ENCODE measurements at places on chromosomes 12 and 14.

DNA sequence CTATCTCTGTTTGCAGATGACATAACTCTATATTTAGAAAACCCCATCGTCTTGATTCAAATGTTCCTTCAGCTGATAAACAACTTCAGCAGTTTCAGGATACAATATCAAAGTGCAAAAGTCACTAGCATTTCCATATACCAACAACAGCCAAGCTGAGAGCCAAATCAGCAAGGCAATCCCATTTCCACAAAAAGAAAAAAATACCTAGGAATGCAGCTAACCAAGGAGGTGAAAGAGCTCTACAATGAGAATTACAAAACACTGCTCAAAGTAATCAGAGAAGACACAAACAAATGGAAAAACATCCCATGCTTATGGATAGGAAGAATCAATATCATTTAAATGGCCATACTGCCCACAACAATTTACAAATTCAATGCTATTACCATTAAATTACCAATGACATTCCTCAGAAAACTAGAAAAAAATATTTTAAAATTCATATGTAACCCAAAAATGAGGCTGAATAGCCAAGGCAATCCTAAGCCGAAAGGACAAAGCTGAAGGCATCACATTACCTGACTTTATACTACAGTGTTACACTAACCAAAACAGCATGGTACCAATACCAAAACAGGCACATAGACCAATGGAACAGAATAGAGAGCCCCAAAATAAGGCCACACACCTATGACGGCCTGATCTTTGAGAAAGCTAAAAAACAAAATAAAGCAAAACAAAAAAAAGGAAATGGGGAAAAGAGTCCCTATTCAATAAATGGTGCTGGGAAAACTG is 901.7 kb downstream of the LRFN5 start:
- no peak for DNase-seq

DNA sequence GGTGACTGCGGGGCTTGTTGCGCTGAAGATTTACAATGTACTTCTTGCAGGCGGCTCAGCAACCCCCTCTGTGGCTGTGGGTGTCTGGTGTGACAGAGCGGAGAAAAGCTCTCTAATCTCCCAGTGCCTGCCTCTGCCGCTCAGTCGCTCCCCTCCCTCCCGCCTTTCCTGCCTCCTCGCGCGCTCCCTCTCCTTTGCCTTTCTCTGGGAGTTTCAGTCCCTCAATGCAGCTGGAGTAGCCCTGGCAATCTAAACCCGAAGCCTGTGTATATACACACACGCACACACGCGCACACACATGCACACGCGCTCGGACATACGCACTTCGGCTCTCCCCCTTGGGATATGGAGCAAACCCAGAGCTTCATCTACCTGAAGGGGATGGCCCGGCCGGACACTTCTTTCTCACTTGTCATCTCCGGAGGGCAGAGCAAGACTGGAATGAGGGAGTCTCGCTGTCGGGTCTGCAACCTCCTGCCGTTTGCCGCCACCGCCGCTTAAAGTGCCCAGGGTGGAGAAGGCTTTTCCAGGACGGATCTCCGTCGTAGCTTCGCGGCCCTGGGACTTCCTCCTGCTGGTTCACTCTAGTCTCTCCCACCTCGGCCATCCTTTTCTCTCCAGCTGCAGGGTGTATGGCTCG is 599 bp upstream of the TRHDE start:
- peak; percentile 64 for DNase-seq

DNA sequence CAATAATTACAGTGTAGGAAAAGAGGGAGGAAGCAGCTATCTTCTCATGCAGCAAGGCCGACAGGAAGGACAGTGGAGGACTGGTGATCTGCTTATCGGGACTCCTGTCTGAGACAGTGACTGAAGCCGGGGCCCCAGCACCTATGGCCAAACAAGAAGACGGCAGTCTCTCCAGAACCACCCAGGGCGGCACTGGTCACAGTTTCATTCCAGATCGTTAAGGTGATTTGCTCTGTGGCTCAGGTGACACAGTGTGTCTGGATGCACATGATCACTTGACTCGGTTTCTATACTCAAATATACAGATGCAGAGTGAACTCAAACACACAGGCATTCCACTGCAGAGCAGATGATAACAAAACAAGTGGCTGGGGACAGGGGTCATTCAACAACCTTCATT is 52.1 kb upstream of the CORO1C start:
- no peak for DNase-seq

GRCh38 chr14:88196925-88197324 is 126.1 kb downstream of the KCNK10 start:
- DNase-seq: no peak

DNA sequence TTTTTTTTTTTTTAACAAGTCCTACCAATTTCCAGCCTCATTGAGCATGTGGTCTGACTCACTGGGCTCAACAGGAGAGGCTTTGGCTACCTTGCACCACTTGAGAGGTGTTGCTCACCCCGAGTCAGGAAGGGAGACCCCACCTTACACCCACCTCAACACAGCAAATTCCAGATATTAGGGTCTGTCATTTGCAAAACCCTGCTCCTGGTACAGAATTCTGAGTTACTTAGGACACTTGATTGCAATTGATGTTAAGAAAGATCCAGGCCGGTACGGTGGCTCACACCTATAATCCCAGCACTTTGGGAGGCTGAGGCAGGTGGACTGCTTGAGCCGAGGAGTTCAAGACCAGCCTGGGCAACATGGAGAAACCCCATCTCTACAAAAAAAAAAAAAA is 14.1 kb downstream of the DGLUCY start:
- DNase-seq: no peak

DNA sequence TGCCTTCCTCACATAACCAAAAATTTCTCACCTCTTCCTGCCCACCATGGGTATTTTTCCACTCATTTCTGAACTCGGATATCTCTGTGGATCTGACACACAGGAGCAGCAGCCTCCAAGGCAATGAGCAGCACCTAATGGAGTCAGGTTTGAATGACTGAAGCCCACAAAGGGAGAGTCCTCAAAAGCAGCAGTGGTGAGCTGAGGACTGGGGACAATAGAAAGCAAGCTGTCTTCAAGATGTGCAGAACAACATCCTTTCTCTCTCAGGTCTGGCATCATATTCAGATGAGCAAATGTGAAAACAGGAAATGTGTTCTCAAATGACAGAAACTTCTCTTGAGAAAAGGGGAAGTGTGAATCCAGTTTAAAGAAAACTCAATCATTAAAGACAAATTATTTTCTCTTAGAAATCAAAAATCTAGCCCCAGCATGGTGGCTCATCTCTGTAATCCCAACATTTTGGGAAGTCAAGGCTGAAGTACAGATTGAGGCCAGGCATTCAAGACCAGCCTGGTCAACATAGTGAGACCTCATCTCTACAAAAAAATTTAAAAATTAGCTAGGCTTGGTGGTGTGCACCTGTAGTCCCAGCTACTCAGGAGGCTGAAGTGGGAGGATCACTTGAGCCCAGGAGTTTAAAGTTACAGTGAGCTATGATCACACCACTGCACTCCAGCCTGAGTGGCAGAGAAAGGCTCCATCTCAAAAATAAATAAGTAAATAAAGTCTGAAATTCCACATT is 54.2 kb downstream of the C12orf42 start:
- DNase-seq: no peak
